Immature natural killer cell (primary cell): ENCODE measurements at places on chromosomes 11 and 22.

GRCh38 chr11:76772100-76772782, 10.9 kb upstream of the TSKU start:
- DNase-seq: no peak

GRCh38 chr11:46537121-46537520, 56.7 kb downstream of the AMBRA1 start:
- no peak for DNase-seq

GRCh38 chr11:11743216-11743615, 98.6 kb upstream of the USP47 start:
- DNase-seq: no peak

DNA sequence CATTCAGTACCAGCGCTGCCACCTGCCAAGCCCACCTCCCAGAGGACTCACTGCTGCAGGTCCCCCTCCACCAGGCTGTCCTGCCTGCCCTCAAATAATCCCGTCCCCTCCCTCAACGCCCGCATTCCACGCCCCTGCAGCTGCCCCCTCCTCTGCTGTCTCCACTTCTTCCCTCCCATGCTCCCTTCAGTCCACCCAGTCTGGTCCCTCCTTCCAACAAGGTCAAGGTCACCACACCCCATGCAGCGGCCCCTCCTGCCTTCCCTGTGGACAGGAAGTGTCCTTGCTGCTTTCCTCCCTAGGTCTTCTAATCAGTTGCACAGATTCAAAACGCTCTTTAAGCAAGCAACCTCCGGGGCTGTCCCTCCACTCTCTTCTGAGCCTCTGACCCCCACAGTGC, 12.1 kb downstream of the MACROD1 start:
- DNase-seq: no peak

DNA sequence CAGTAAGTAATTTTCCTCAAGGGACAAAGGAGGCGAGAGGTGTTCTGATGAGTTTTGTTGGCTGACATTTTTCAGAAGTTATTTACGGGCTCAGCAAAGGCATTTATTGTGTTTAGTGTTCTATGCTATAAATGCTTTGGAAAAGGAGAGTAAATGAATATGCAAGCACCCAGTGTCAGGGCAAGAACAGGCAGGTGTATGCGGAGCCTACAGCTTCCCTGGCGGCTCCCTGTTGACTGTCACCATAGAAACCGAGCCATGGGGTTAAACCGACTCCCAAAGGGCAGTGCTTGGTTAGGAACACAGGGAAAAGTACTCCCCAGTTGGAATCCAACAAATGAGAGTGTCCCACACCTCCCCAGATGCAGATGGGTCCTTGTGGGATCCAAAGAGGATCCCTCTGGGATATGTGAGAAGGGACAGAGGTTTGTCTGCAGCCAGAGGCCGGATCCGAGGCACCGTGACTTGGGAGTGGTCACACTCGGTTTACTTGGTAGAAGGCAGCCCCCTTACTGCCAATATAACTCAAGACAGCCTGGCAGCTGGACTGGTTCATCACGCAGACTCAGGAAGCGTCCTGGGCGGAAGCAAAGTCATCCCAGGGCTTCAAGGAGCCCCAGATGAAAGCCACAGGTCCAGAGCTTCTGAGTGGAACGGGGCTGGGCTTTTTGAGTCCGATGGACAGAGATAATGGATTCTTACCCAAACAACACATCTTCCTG, 329.7 kb downstream of the CTTN start:
- DNase-seq: no peak

- DNase-seq: no peak
Observed at GRCh38 chr11:75342966-75343870, 8.2 kb downstream of the ARRB1 start.

- DNase-seq: no peak
Observed at GRCh38 chr11:15123849-15124248, 9.1 kb downstream of the INSC start.

DNA sequence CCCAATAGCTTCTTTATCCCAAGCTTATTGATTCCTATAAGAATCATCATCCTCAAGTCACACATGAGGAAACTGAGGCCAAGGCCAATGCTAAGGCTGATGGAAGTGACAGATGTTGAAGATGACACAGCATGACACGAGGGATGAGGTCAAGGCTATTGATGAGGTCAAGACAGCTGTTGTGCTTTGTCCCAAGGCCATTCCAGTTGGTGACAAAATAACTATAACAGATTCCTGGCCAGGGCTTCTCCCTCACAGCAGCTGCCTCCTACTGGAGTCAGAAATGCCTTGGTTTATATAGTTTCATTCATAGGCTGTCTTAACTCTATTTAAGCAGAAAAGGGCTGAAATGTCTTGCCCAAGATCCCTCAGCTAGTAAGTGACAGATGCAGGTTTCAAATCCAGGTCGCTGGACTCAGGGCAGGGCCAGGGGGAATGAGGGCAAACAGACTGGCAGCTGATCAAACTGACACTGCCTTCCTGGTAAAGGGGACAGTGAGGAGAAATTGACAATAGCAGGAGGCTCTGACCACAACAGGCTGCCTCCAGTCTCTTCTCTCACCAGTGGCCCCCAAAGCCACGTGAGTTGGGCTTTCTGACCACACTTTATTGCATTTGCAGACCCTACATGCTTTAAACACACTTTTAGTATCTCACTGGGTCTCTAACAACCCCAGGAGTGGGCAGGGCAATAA, 16.5 kb downstream of the MIF start:
- no peak for DNase-seq

- DNase-seq: no peak
Observed at GRCh38 chr22:32600147-32600546, 125.5 kb downstream of the FBXO7 start.

- DNase-seq: no peak
Observed at GRCh38 chr11:116170526-116171120, 602.2 kb downstream of the BUD13 start.

DNA sequence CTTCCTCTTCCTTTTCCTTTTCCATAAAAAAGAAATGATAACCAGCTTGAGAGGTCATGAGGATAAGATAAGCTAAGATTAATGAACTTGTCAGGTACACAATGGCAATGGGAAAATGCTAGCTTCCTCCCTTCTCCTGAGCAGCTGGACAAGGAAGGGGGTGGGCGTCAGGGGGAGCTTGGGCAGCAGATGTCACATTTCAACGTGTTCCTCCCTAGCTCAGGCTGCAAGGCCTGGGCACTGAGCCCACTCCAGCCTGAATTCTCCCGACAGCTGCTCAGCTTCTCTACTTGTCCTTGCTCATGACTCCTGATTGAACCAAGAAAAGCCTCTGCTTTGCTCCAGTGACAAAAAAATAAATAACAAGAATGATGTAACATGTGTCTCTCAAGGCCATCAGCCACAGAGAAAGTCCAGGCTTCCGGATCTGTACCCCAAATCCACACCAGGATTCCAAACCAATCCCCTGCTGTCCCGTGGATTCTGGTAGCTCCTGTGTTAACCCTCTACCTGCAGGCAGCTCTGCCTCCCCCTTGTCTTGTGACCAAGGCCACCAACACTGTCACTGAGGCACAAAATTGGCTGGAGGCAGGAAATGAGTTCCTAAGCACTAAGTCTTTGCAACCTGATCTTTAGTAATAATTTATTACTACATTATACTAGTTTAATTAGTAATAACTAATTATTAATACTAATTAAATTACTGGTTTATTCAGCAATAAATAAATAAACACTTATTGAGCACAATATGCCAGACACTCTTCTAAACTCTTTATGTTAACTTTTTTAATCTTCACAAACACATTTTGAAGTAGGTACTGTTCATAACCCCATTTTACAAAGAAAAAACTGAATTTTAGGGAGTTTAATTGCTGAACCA, 146.5 kb downstream of the CCDC34 start:
- no peak for DNase-seq

GRCh38 chr11:10670099-10670498, 23.5 kb downstream of the IRAG1 start:
- DNase-seq: no peak

DNA sequence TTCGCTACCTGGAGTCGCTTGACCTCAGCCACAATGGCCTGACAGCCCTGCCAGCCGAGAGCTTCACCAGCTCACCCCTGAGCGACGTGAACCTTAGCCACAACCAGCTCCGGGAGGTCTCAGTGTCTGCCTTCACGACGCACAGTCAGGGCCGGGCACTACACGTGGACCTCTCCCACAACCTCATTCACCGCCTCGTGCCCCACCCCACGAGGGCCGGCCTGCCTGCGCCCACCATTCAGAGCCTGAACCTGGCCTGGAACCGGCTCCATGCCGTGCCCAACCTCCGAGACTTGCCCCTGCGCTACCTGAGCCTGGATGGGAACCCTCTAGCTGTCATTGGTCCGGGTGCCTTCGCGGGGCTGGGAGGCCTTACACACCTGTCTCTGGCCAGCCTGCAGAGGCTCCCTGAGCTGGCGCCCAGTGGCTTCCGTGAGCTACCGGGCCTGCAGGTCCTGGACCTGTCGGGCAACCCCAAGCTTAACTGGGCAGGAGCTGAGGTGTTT, 12.8 kb downstream of the TSKU start:
- no peak for DNase-seq

GRCh38 chr11:27387362-27387761, 24.3 kb upstream of the CCDC34 start:
- no peak for DNase-seq

GRCh38 chr11:37770145-37770544, 1172.1 kb upstream of the RAG2 start:
- no peak for DNase-seq

DNA sequence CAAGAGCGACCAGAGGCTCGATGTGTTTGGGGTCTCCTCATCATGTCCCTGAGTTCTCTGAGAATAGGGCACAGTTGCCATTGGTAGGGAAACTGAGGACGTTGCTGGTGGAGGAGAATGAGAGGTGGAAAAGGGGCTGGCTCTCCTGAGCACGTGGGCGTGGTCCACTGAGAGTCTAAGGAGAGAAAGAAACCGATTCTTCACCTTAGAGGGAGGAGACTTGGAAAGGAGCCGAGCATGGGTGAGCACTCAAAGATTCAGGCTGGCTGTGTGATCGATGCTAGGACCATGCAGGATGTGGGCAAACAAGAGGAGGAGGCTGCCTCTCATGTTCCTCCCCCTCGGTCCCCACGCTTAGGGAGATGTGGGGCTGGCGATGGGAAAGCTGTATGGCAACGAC, 19.8 kb upstream of the TLCD5 start:
- no peak for DNase-seq

DNA sequence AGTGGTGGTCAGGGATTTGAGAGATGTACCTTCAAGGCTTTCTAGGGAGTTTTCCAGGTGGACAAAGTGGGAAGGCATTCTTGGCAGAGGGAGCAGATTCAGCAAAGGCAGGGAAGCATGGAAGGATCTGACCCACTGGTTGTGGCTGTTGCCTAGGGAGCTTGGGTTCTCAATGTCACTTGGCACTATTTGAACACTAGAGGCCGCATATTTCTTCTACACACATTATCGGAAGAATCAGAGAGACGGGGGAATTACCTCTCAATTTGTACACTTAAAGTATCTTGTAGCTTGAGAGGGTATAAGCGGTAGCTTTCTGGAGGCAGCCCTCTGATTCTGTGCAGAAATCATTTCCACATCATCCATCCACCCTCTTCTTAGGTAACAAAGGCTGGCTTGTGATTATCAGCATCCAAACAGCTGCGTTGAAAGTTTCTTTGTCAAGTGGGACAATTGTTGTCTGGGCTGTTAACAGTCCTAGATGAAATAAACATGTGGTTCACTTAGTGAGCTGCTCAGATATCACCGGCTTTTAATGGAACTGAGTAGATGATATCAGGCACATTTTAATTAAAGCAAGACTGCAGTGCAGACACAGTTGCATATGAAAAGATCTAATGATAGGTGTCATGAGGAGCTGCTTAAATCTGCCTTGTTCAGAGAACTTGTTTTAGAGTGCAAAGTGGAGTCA, 2.6 kb downstream of the NELL1 start:
- no peak for DNase-seq

DNA sequence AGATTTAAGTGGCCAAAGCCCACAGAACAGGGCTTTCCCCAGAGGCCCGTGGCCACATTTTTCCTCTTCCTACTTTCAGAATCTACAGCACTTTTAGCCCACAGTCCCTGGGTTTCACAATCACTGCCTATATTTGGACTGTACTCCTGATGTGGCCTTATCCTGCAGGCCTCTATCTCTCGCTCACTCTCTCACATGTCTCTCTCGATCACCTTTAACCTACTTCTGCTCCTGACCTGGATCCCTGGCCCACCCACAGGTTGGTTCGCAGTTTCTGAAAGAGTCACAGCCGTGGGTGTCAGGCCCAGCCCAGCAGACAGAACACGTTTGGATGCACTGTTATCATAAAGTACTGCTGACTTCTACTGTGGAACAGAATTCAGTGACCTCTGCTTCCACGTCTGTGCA, 55.5 kb downstream of the LARGE1 start:
- DNase-seq: no peak

GRCh38 chr22:25354456-25354855, 135.0 kb downstream of the CRYBB2 start:
- DNase-seq: no peak

DNA sequence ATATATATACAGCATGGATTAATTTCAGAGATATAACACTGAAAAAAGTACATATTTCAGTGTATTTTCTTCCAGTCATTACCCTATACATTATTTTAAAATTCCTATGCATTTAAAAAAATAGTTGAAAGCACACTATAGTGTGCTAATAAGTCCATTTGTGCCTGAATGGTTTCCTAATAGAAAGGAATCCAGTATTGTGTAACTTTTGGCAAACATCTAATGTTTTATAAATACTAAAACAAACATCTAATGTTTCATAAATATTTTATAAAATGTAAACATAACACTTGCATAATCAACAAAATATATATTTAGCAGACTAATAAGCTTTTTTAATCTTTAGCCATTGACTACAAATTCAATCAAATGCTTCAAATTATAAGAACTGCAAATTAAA, 126.6 kb upstream of the FIBIN start:
- DNase-seq: no peak

DNA sequence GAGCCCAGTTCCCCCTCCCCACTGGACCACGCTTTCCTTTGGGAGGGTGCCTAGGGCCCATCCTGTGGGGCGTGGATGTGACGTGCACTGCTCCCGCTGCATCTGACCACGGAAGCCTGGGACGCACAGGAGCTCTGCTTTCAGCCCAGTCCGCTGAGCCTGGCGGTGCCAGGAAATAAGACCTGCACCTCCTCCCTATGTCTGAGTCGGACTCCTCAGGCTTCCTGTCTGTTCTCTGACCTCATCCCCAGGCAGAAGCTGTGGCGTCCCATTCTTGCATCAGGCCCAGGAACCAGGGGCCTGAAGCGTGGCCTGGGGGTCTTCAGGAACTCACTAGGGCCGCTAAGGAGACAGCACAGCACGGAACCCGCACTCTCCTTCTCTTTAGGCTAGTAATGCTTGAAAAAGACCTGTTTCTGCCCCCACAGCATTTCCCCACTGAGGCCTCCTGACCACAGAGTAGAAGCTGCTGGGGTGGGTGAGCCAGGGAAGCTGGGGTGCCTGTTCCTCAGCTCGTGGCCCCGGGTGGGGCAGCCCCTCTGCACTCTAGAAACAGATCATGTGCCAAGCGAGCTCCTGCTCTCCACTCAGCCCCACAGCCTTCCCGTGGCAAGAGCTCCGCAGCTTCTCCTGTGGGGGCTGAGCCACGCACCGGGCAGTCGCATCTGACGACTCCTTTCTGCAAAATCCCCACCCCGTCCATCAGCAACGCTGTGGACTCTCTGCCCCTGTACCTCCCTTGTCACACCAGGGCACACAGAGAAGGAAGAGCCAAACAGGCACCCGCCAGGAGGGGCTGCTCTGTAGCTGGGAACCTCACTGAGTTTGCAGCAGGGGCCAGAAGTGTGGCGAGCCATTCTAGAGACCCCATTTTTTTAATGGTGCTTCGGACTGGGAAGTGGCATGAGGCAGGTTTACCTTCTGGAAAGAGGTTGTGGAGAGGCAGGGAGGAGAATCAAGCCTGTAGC, 22.6 kb downstream of the MOV10L1 start:
- DNase-seq: peak; percentile 46
